Stimulated activated CD8-positive, alpha-beta memory T cell treated with anti-CD3 and anti-CD28 coated beads, Interleukin-2, amount 100 ng/mL, for 1 hour (primary cell): ENCODE measurements at places on chromosomes 7 and 10.

- DNase-seq = no peak
Observed at GRCh38 chr7:110397927-110398660, 692.8 kb upstream of the LRRN3 start.

DNA sequence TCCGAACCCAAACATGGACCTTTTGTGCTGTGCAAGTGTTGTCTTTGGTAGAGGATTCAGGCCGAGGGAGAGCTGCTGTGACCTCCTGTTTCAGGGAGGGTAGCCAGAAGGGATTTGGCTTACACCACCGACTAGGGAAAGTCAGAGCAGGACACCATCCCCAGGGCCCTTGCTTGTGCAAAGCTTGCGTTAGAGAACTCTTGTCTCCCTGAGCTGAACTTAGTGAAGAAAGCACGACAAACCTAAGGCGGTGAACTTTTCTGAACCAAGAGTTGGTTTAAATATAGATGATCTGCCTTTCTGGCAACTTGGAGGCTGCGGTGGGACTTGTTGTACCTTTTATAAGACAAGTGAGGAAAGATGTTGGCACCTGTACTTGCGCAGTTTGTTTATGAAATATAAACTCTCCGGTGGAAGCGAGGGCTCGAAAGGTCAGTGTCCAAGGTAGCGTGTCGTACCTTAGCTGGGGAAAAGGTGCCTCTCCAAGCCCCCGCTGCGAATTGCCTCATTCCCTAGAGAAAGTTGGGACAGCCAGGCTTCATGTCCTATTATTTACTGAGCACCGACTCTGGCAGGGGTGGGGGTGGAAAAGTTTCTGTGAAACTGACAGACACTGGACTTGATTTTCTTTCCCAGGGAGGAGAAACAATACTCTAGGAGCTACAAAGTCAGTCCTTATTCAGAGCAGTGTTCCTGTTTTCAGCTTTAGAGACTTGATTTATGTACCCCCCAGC, 31.6 kb downstream of the WBP1L start:
- no peak for DNase-seq

DNA sequence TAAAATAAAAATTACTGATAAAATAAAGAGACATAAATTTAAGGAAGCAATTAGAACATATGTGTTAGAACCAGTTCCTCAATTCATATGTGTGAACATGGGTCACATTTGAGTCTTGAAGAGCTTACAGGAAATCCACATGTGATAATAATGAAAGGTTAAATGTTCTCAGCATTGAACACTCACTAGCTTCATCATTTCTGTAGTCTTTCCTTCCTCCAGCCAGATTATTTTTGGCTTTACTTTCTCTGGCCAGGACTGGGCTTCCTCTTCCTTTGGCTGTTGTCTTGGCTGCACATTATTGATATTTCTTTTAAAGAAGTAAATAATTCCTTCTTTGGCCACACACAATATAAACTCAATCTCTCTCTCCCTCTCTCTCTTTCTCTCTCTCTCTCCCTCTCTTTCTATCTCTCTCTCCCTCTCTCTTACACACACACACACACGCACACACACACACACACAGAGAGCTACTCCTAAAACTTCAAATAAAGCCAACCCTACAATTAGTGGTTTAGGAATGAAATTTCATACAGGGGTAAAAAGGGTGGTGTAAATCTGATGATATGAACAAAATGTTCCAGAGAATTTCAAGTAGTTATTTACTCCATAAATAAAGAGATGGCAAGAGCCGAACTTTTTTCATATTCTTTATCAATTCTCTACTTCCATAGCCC, 171.2 kb downstream of the REEP3 start:
- DNase-seq = no peak

- no peak for DNase-seq
Observed at GRCh38 chr7:133535308-133535707, 282.4 kb downstream of the EXOC4 start.

GRCh38 chr7:138602451-138602850, 98.7 kb downstream of the SVOPL start:
- DNase-seq = no peak

GRCh38 chr7:132705146-132705545, 128.9 kb upstream of the PLXNA4 start:
- DNase-seq = no peak

DNA sequence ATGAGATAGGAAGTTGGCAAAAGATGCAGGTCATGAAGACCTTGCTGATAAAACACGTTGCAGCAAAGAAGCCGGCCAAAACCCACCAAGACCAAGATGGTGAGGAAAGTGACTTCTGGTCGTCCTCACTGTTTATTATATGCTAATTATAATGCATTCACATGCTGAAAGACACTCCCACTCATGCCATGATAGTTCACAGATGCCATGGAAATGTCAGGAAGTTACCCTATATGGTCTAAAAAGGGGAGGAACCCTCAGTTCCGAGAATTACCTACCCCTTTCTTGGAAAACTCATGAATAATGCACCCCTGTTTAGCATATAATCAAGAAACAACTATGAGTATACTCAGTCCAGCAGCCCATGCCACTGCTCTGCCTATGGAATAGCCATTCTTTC, 202.4 kb upstream of the GRB10 start:
- DNase-seq = no peak

GRCh38 chr10:100996678-100997359, 2.8 kb upstream of the LZTS2 start:
- DNase-seq = no peak

DNA sequence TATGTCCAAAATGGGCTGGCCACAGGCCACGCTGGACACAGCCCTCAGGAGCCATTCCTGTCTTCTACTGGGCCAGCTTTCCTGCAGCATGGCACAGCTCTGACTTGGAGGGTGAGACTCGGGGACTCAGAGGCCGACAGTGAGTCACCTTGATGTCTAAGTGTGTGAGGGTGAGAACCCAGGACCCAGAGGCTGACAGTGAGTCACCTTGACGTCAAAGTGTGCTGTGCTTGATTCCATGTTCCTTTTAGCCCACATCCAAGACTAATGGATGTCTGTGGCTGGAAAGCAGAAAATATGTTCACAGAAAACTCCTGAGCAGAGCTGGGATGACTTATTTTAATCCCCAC, 6.0 kb upstream of the FAM170B start:
- no peak for DNase-seq

DNA sequence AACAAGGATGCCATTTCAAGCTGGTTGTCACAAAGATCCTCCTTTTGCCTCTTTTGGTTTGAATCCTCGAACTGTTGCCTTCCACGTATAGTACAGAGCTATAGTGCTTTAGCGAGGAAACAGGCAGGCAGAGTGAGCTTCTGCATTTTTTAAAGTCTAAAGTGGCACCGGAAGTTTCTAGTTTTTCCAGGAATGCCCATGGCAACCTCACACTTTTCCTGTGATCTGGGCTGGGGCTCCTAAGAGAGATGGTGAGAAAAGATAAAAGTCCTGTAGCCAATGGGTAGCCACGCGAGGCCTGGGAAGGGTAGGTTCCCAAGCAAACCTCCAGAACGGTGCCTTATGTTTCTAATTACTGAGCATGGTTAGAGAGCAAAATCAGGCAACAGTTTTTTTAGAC, 76.7 kb downstream of the CALD1 start:
- no peak for DNase-seq

- DNase-seq = no peak
Observed at GRCh38 chr10:6840201-6840691, 260.2 kb upstream of the PRKCQ start.

DNA sequence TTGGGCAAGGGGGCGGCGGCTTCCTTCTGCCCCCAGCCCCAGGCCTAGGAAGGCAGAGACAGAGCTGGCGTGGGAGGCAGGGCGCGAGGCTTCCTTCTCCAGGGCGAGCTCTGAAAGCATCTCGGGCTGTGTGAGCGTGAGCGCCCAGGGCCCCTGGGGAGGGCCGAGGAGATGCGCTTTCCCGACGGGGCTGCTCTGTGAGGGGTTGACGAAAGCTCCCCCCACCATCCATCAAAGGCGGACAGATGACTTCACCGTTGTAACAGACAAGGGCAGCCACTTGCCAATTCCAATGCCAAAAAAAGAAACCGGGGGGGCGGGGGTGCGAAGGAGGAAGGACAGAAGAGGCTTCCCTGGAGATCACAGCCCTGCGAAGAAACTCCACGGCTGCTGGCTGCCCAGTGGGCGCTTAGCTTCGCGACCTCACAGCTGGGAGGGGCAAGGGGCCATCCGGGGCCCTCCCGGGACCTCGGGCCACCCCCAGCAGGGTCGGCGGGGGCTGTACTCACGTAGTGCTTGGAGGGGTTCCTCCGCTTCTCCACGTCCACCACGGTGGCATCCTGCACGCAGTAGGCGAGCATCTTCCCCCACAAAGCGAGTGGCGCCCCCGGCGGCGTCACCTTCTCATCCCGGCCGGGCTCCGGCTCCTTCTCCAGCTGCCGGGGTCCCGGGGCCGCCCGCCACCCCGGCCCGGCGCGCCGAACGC, 537 bp downstream of the SH3PXD2A start:
- no peak for DNase-seq

DNA sequence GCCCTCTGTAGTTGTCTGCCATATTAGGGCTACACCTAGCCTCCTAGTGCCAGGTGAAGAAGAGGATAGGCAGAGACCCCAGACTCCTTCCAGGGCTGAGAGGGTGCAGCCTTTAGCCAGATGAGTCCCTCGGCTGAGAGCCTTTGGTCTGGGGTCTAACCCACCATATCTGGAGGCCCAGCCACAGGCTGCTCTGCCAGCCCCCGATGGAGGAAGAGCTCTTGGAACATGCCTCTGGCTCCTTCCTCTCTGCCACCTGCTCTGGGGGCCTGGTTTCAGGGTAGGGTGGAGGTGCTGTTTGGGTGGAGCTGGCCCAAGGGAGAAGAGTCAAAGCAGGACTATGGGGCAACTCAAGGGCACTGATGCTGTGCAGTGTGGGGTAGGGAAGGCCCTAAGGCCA, 1.4 kb downstream of the LRRC18 start:
- DNase-seq = no peak

GRCh38 chr10:46028584-46029460, 1.6 kb downstream of the NCOA4 start:
- DNase-seq = no peak

- no peak for DNase-seq
Observed at GRCh38 chr10:19332304-19332703, 283.7 kb downstream of the MALRD1 start.

DNA sequence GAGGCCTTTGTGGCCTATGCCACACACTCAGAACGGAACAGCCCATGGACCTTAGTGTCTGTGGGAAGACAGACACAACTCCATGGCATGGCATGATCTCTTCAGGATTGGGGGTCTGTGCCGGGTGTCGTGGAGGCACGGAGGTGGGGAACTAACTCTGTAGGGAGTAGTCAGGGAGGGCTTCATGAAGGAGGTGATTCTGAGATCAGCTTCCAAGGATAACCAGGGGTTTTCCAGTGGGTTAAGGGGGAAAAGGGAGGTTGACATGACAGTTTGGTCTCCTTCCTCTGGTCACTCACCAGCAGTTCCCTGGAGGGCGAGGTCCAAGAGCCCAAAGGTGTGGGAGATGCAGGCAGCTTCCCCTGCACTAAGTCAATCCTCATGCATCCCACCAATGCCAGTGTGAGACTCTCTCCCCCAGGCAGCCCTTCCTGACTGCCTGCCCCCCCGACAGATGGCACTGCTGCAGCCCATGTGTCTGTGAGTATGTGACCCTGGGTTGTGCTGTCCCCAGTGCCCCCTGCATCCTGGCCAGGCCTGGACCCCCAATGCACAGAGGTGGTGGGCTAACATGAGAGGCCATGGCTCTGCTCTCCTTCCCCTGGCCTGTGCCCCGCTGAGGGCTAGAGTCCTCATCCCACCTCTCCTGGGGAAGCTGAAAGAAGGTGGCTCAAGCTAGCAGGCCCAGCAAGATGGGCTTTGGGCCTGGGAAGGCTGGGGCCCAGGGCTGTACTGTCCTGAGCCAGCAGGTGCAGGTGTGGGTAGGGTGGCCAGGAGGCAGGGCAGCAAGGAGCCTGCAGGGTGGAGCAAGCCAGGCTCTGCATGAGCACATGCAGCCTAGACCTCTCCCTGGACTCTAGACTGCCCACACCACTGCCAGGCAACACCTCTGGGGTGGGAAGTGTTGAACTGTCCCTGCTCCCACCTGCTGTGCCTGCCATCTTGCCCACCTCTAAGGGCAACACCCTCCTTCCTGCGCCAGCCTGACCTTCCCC, 39.7 kb downstream of the RASGEF1A start:
- no peak for DNase-seq

GRCh38 chr10:129626796-129627435, 159.9 kb downstream of the MGMT start:
- DNase-seq = no peak

DNA sequence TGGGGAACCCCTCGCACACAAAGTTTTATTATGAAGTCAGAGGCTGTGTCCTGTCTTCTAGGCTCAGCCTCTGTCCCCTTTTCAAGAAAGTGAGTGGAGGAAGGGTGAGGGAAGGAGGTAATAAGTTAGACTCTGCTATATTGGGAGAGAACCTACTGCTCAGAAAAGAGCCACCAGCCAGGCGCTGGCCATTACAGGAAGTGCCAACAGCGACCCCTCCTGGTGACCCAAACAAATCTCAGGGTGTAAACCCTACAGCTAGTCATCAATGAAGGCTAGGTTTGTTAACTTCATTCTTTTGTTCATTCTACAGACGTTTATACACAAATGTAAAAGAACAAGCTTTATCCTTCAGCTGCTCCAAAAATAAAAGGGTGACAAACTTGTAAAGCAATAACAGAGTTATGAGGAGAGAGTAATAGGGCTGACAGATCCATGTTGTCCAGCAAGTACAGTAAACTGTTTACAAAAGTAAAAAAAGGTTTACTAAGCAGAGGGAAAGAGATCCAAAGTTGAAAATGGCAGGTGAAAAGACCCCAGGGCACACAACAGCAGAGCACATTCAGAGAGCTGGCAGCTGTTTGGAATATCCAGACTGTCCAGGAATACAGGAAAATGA, 82.7 kb downstream of the FAM204A start:
- DNase-seq = no peak

- DNase-seq = no peak
Observed at GRCh38 chr7:155355745-155356144, 58.1 kb downstream of the INSIG1 start.

GRCh38 chr7:82605247-82605864, 161.8 kb upstream of the CACNA2D1 start:
- DNase-seq = no peak

- no peak for DNase-seq
Observed at GRCh38 chr10:46527241-46527811, 29.1 kb downstream of the GPRIN2 start.

GRCh38 chr7:47827871-47828270, 120.4 kb downstream of the PKD1L1 start:
- no peak for DNase-seq

- DNase-seq = no peak
Observed at GRCh38 chr7:73314271-73314670, 5.6 kb upstream of the NSUN5 start.

- no peak for DNase-seq
Observed at GRCh38 chr10:118592675-118593330, 2.6 kb downstream of the PRLHR start.
